ENCODE measurements at places on chromosomes 11 and 22.
A peak's percentile ranks its signal among the peaks of the same experiment; 100 is the strongest.

- no peak for DNase-seq
Measured at GRCh38 chr11:88357323-88358039, 19.9 kb upstream of the CTSC start.

DNA sequence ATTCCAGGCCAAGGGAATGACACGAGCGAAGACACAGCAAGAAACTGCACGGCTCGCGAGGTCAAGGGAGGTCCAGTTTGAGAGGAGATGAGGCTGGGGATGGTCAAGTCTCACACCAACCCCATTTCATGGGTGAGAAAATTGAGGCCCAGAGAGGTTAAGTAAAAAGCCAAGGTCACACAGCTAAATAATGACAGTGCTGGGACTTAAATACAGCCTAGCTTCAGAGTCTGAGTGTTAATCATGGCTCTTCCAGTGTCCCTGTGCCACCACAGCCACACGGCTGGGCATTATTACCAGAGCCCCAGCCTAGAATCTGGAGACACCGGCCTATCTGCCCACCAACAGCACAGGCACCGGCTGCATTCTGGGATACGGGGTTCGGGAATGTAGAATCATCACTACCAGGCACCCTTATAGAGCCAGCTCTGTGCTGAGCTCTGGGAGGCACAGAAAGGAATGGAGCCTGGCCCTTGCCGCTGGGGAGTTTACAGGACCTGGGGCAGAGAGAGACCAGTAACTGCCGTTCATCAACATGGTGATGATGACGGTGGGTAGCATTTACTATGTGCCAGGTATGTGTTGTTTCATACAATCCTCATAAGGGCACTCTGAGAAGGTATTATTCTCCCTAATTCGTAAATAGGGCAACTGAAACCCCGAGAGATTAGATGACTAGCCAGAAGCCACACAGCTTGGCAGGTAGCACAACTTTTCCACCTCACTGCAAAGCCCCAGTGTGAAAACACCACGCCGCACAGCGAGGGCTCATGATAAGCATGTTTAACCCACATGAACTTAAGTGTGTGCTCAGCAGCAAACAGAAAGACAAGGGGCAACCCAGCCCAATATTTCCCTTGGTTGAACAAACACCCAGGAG, 51.8 kb downstream of the CD6 start:
- DNase-seq, result peak; percentile 84

GRCh38 chr11:23313001-23313400, 452.7 kb upstream of the CCDC179 start:
- no peak for DNase-seq

DNA sequence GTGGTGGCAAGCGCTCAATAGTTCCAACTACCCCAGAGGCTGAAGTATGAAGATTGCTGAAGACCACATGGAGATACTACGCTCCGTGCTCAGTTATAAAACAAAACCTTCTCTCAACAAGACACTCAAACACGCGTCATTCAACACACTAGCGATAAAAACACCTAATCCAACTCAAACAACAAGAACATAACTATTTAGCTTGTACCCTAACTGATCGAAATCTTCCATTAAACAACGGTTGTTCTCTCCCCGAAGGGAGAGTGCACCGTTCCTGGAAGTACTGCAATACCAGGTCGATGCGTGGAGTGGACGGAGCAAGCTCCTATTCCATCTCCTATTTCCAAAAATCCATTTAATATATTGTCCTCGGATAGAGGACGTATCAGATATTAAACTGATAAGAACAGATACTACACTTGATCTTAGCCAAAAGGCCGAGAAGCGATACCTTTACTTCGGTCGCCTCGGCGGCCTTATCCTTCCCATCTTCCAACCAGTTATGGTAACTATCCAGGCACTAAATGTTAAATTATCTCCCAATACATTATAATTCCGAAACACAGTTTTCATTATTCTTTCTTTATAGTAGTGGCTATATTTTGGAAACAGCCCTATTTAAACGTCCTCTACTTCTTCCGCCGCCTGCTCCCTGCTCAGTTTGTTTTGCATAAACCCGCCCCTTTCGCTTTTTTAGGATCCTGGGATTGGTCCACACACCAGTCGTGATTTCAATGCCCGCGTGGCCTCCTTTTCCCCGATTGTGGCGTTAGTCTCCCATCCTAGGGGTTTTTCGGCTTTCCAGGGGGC, 2.2 kb upstream of the WDR74 start:
- peak; percentile 88 for DNase-seq

- DNase-seq, result no peak
Measured at GRCh38 chr11:61588728-61589191, 7.9 kb upstream of the SYT7 start.

DNA sequence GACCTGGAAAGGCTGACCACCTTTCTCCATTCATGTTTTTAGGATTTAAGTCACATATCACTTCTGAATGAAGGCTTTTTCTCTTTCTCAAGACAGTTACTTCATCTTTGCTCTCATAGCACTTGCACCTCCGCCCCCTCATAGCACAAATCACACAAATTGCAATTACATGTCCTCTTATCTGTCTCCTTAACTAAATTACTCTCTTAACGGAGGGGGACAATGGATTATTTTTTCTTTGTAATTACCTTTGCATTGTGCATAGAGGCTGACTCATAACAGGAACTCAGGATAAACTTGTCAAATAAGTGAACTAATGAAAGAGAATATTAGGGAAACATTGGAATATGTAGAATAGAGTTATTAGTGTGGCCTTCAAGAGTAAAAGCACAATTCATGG, 94.7 kb downstream of the MUC15 start:
- no peak for DNase-seq

- no peak for DNase-seq
Measured at GRCh38 chr11:66894141-66894540, 37.3 kb downstream of the LRFN4 start.

DNA sequence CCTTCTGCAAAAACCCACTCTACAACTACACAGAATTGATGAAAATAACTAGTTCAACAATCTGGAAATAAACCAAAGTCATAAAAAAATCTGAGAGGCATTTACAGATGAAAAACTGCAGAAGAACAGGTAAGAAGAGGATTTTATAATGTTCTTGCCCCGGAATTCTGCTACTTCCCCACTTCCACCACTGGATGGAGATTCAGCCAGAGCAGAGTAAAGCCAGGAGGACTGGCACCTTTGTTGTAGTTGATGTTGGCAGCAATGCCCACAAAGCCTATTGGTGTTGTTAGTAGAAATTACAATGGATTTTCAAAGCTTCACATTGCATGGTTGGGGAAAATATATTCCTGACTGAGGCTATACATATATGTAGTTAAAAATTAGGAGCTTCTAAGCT, 640.2 kb downstream of the LRRC4C start:
- no peak for DNase-seq

DNA sequence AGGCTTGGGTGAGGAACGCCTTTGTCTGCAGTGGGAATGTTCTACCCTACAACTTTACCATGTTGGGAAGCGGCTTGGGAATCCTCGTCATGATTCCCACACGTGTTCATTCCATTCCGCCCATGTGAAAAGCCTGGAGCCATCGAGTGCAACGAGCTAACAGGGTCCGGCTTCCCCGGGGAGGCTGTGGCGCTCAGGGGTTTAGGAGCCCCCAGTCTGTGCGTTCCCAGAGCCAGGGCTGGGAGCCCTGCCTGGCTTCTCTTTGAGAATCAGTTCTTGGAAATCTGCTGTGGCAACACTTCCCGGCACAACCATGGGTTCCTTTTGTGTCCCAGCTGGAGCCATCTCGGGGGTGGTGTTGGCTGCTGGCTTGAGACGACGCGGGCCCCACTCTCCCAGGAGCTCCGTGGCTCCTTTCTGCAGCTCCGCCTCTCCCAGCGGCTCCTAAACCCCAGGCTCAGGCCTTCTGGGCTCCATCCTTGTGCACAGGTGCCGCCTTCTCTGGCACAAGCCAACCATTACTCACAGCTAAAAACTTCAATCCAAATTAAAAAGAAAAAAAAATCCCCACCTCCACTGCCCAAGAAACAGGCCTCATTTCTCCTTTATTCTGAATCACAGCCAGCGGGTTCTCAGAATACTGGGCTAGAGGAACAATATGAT, 18.7 kb upstream of the PPFIA1 start:
- DNase-seq, result no peak

DNA sequence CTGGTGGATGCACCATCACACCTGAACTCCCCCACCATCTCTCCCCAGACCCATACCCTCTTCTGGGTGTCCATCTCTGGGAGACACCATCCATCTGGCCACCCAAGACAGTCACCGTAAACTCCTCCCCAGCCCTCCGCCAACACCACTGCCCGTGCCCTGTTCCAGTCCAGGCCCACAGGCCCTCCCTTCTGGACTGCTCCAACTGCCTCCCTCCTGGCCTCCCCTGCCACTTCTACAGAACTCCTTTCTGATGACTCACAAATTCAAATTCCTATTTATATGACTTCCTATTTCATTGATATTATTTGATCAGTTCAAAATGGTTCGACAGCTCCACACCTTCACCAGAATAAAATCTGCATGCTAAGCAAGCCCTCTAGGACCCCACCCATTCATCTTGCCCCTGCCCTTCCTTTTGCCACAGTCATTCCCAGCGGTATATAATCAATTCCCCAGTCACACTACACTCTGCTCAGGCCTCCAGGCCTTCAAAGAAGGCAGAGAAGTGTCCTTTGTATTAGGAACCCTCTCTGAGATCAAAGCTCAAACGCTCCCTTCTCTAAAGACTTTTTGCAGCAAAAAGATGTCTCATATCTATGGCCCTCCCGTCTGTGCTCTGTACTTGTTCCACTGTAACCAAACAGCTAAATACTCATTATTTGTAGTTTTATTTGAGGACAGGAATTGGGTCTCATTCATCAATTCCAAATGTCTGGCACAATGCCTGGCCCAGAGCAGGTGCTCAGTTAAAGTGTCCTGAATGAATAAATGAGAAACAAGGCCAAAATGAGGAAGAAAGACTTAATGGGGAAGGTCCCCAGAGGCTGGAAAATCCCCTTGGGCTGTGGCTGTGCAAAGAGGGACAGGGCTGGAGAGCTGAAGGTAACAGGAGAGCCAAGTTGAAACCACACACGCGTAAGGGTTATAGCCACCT, 29.0 kb downstream of the MYH9 start:
- no peak for DNase-seq

DNA sequence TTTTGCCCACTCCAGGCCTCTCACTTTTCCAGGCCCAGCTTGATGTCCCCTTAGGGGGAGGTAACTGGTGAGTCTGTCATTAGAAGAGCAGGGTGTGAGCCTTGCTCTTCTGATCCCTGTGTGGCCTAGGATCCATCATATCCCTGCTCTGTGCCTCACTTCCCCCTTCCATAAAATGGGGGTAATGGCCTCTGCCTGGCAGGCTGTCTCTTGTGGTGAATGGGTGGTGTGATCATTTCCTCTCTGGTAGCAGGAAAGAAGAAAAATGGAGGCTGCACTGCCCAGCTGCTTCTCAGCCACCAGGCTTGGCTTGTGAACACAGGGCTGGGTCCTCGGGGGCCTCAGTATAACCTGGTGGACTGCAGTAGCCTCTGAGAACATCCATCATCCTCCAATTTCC, 5.6 kb downstream of the ARHGEF17 start:
- DNase-seq, result no peak

DNA sequence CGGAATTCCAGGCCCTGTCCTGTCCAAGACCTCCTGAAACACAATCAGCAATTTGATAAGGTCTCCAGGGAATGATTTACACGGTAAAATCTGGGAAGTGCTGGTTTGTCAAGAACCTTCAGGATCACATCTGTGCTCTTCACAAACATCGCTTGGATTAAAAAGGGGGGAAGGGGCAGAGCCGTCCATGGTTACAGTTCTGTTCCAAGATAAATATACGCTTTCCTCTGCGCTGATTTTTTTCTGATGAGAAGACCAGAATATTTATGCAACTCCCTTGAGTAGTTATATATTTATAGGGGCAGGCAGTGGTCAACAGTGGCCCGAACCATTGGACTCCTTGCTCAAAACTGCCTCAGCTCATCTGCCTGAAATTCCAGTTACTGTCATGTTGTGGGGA, 9.2 kb upstream of the APOL5 start:
- DNase-seq, result no peak

DNA sequence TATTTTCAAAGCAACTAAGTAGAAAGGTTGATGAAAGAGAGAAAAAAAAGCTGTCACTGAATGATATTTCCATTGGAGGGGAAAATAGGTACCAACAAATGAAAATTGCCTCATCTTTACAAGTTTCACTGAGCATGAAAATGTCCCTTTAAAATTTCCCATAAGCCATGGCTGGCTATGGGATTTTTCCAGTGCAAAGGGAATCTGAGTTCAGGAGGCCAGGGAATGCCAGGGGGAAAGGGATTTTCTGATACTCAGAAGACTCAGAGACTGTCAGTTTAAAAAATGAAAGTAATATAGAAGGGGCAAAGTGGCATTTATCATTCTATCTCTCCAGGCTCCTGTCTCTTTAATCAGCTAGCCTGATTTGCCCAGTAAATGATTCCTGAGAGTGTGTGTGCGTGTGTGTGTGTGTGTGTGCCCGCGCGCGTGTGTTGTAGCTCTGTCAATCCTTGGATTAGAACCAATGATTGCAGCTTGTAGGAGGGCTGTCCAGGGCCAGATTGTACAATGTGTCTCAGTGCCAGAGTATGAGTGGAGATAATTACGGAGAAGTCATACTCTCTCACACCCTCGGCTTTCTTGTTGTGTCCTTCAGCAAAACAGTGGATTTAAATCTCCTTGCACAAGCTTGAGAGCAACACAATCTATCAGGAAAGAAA, at the start of gene NTM:
TSS of gene NTM (plus strand) at position 526 of the 662 bp plus-strand sequence.
- DNase-seq, result no peak

- no peak for DNase-seq
Measured at GRCh38 chr11:2267306-2267850, 3.0 kb downstream of the ASCL2 start.

DNA sequence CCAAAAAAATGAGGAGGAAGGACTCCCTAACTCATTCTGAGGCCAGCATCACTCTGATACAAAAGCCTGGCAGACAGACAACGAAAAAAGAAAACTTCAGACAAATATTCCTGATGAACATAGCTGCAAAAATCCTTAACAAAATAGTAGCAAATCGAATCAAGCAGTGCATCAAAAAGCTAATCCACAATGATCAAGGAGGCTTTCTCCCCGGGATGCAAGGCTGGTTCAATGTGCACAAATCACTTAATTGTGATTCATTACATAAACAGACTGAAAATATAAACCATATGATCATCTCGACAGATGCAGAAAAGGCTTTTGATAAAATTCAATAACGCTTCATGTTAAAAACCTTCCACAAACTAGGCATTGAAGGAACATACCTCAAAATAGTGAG, 16.4 kb downstream of the MTMR2 start:
- no peak for DNase-seq

DNA sequence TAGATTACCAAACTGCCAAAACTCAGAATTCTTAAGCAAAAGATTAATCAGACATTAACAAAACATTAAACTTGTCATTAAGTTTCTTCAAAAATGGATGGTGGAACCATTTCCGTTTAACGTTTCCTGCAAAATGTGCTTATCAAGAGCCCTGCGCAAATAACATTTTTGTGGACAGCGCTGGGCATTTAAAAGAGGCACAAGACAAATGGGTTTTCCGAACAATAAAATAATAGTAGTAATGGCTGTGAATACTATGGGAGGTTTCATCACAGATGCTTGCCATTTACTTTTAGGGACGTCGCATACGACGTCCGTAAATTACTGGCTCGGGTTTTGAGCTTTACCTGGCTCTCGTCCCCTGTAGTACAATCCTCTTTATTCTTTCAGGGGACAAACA, 1.1 kb downstream of the NPAT start:
- no peak for DNase-seq

- DNase-seq, result no peak
Measured at GRCh38 chr11:98566978-98567377, 453.8 kb upstream of the CNTN5 start.
